ENCODE measurements at places on chromosomes 6 and 20.

GRCh38 chr6:154249499-154250298, 106.9 kb downstream of the IPCEF1 start:
- no peak for DNase-seq

DNA sequence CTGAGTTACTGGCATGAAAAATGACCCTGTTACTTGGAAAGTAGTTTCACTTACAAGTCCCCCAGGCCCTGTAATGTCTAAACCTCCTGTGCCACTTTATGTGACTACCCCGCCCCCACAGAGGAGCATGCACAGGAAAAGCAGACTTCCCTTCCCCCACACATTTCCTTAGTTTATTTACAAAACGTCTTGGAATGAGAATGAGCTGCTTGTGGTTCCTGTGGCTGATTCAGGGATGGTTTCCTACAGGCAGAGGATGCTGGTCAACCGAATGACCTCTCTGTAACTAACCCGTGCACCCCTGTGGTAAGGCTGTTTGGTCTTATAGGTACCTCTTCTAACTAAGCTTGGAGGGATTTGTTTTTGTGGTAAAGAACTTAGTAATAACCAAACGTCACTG, 28.5 kb downstream of the RSPO3 start:
- DNase-seq: no peak

- DNase-seq: no peak
Measured at GRCh38 chr6:4574007-4574406, 202.2 kb upstream of the CDYL start.

GRCh38 chr6:170185175-170185978, 105.5 kb downstream of the DLL1 start:
- no peak for DNase-seq

DNA sequence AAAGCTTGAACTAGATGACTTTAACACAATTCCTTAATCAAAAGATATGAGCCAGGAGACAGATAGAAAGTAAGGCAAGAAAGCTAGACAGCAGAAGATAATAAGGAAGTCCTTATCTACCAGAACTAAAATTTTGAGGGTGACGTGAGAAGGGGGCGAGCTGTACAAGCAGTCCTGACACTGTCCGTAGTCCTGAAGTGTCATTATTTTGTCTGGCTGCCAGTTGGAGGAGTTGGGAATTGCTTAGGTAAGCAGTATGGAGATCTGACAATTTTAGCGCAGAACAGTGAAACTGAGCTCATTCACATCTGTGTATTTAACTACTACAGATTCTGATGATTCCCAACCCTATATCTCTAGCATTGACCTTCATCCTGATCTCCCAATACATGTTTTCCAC, 25.8 kb upstream of the CEP85L start:
- DNase-seq: no peak

DNA sequence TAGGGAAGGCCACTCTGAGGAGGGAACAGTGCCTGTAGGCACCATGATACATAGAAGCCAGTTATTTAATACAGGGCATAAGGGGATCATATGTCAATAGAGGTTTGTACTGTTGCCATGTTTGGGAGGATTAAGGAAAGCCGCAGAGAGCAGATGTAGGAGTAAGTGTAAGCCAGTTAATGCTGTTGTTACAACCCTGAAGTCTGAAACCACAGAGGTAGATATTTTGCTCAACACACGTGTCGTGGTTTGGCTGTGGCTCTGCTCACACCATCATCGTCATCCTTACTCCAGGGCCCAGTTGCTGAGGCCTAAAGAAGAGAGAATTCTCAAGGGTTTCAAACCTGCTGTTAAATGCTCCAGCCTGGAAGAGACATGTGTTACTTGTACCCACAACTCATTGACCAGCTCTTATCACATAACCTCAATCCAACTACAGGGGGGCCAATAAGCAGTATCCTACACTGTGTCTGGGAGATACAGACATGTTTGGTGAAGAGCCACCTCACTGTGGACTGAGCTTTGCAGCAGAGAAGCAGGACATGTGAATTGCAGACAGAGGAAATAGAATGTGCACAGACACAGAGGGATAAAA, 31.0 kb upstream of the PSMF1 start:
- DNase-seq: no peak

DNA sequence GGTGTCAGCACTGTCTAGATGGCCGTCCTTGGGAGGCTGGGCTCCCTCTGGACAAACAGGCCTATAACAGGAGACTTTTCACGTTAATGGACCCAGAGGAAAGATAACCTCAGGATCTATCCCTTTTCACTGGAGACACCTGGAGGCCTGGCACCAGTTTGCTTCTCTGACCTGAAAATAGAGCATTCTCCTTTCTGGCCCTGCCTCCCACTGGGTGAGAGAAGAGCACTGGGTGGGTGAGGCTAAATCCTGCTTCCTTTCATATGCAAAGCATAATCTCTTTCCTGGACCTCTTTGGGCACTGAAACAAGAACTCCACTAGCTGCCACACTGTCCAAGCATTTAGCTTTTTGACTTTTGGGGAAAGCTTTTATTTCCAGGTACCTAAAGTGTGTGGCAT, 78.3 kb downstream of the FOXO3 start:
- no peak for DNase-seq

DNA sequence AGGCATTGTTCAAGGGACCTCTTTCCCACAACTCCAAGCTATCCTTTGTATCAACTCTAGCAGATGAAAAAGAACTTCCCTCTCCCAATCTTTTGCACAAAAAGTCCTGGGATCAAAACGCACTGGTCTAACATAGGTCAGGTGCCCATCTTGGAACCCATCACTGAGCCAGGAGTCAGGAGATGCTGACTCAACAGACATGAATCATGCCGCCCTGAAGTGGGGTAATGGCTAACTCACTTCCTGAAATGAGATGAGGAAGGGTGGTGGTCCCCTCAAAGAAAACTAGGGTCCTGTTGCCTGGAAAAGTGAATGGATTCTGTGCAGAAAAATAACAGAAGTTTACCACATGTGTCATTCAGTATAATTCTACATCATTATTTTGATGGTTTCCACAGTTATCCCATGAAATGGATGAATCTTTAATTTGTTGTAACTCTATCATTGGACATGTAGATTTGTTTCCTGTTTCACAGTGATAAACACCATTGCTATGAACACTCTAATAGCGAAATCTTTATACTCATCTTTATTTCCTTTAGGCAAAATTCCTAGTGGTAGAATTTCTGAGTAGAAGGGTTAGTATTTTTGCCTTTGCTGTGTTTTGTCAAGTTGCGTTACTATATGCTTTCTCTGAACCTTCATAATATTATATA, 151.3 kb downstream of the SLC16A10 start:
- no peak for DNase-seq

Measured in hypothalamus (tissue), 51 donors.